ENCODE measurements at places on chromosomes 6 and 20. TPM values are rescaled to one million over a fixed set of nuclear protein-coding genes. Genes with fewer than 3 reads are reported as not detected.
A peak's percentile ranks its signal among the peaks of the same experiment; 100 is the strongest.

- H3K27ac ChIP-seq: no peak overlapping the region
- H3K36me3 ChIP-seq: no peaks in the 10 kb centered on the region
- H3K27me3 ChIP-seq: no peaks in the 10 kb centered on the region
- H3K4me3 ChIP-seq: no peak overlapping the region
Measured at GRCh38 chr6:116208056-116208785, 45.7 kb downstream of the TSPYL4 start.

DNA sequence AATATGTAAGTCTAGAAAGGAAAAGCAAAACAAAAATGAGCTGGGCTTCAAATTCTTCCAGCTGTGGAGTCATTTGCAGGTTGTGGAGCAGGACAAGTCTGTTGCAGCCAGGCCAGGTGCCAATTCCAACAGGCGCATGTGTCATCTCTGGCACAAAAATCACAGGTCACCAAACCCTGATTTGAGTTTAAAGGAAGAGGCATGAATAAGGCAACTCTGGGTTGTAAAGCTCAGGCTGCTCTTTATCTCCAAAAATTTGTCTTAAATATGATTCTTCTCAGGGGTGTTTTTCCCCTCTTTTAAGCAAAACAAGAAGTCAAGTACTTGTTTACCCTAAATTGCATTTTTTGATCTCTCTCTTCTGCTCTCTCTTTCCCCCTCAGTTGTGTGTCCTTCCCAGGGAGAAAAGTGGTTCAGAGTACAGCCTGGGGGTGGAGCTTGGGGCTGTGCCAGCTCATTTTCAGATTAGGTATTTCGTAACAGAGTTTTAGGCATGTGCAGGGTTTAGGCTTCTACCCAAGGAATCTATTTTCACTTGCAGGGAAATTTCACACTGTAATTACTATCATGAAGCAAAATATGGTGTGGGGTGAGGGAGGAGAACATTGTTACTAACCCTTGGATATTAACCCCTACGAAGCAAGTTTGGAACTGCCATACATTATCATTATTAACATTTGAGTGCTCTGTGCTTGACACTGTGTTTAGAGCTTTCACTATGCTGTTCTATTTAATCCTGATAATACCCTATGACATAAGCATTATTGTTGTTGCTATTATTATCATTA is 8.3 kb upstream of the NCOA3 start:
- H3K27me3 ChIP-seq: no peaks in the 10 kb centered on the region
- H3K4me1 ChIP-seq: no peaks in the 10 kb centered on the region
- H3K4me3 ChIP-seq: no peak overlapping the region
- H3K27ac ChIP-seq: peak overlapping the region; percentile 82
- DNase-seq: peak; percentile 90

GRCh38 chr20:4567170-4567569 is 154.5 kb upstream of the PRND start:
- DNase-seq: no peak
- no peaks in the 10 kb centered on the region for H3K36me3 ChIP-seq
- H3K4me1 ChIP-seq: no peaks in the 10 kb centered on the region
- no peak overlapping the region for H3K27ac ChIP-seq

- no peak overlapping the region for H3K4me3 ChIP-seq
- H3K27me3 ChIP-seq: no peaks in the 10 kb centered on the region
- no peak overlapping the region for H3K27ac ChIP-seq
Measured at GRCh38 chr20:38671186-38671585, 53.1 kb upstream of the SLC32A1 start.

GRCh38 chr6:12576389-12576788 is 140.2 kb upstream of the PHACTR1 start:
- no peak for DNase-seq
- H3K27me3 ChIP-seq: no peaks in the 10 kb centered on the region
- no peaks in the 10 kb centered on the region for H3K36me3 ChIP-seq
- no peak overlapping the region for H3K4me3 ChIP-seq

- no peaks in the 10 kb centered on the region for H3K4me1 ChIP-seq
- no peaks in the 10 kb centered on the region for H3K27me3 ChIP-seq
- no peaks in the 10 kb centered on the region for H3K36me3 ChIP-seq
- DNase-seq: no peak
- H3K27ac ChIP-seq: no peak overlapping the region
Measured at GRCh38 chr20:48335308-48336050, 492.3 kb downstream of the PREX1 start.

GRCh38 chr6:150573041-150573681 is 26.5 kb upstream of the PLEKHG1 start:
- no peak for DNase-seq
- H3K36me3 ChIP-seq: no peaks in the 10 kb centered on the region
- H3K27me3 ChIP-seq: no peaks in the 10 kb centered on the region
- no peak overlapping the region for H3K27ac ChIP-seq

DNA sequence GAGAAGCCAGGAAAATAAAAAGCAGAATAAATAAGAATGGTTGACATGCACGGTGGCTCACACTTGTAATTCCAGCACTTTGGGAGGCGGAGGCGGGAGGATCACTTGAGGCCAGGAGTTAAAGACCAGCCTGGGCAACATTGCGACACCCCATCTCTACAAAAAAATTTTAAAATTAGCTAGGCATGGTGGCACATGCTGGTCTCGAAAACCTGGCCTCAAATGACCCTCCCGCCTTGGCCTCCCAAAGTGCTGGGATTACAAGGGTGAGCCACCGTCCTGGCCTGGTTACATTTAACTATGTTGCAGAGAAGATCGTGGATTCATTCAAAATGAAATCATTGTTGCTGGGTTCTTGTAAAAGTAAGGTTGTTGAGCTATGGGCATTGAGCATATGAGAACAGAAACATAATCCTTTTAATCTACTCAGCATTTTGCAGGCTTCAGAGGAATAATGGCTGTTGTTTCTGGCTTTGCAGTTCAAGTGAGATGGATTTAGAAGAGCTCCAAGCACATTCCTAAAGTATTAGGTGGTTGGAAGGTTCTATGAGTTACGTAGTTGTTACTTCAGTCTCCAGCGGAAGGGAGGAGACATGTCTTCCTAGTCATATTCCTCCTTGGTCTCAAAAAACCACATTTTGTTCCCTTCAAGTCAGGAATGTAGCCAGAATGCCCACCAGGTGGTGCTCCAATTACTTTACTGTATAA is 45.6 kb upstream of the RAB23 start:
- H3K27ac ChIP-seq: peak overlapping the region; percentile 29
- peaks cover 5% of the 10 kb centered on the region for H3K4me1 ChIP-seq
- H3K36me3 ChIP-seq: no peaks in the 10 kb centered on the region
- H3K27me3 ChIP-seq: no peaks in the 10 kb centered on the region

DNA sequence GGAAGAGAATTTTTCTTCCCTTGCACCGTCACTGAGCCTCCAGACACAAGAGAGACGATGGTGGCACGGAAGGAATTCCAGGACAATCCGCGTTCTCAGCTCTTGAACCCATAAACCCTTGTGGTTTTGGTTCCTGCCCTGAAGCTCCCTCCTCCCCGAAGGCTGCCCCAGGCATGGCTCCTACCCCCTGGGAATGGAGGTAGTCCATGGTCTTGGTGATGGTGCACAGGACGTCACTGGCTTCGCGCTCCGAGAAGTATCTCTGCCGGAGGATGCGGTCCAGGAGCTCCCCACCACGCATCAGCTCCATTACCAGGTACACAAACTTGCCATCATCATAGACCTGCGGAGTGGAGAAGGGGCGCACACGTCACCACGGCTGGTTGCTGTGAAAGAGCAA is 47.5 kb upstream of the MPC1 start:
- H3K4me3 ChIP-seq: no peak overlapping the region
- DNase-seq: no peak
- no peak overlapping the region for H3K27ac ChIP-seq
- H3K4me1 ChIP-seq: no peaks in the 10 kb centered on the region
- H3K27me3 ChIP-seq: no peaks in the 10 kb centered on the region
- no peaks in the 10 kb centered on the region for H3K36me3 ChIP-seq

- no peaks in the 10 kb centered on the region for H3K27me3 ChIP-seq
- no peaks in the 10 kb centered on the region for H3K36me3 ChIP-seq
- H3K27ac ChIP-seq: no peak overlapping the region
Measured at GRCh38 chr6:168563656-168564055, 122.7 kb downstream of the SMOC2 start.

- DNase-seq: no peak
- no peak overlapping the region for H3K4me3 ChIP-seq
- H3K36me3 ChIP-seq: no peaks in the 10 kb centered on the region
Measured at GRCh38 chr6:40832691-40833090, 206.3 kb downstream of the UNC5CL start.

DNA sequence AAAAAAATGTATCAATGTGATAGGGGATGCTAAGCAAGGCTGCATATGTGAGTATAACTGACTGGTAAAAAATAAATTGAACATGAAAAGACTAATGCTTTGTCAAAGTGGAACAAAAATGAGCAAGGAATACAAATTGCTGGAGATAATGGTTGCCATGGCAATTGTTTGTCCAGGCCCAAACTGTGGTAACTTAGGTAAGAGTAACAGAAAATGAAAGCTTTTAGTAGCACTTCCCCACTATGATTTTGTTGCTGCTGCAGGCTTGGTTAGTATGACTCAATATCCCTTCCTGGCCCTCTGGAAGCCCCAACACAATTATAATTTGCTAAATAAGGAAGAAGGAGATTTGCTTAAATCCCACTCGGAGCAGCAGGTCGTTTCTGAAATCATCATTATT is 577.1 kb downstream of the DOK5 start:
- DNase-seq: no peak
- no peak overlapping the region for H3K4me3 ChIP-seq
- no peaks in the 10 kb centered on the region for H3K4me1 ChIP-seq
- H3K36me3 ChIP-seq: no peaks in the 10 kb centered on the region
- H3K27me3 ChIP-seq: no peaks in the 10 kb centered on the region

- H3K27ac ChIP-seq: peak overlapping the region; percentile 71
- DNase-seq: peak; percentile 41
- no peaks in the 10 kb centered on the region for H3K4me1 ChIP-seq
- H3K4me3 ChIP-seq: no peak overlapping the region
Measured at GRCh38 chr6:111952821-111953540, 79.7 kb upstream of the FYN start.

DNA sequence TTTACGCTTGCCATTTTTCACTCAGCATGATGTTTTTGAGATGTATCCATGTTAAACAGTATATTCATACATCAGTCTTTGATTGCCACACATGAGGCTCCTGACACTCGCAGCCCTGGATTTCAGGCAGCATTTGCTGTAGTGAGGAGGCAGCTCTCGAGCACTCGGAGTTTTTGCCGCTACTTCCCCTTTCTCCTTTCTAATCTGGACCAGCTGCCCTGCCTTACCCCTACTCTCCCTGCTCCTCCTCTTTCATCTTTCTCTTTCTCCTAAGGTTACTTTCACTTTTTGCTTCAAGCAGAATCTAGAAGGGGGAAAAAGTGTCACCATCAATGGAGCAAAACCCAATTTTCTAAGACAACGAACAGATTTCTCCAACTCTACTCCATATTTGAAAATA is 5.9 kb upstream of the CST3 start:
- H3K27ac ChIP-seq: no peak overlapping the region
- H3K4me1 ChIP-seq: no peaks in the 10 kb centered on the region
- no peak overlapping the region for H3K4me3 ChIP-seq
- no peaks in the 10 kb centered on the region for H3K27me3 ChIP-seq
- no peak for DNase-seq
- H3K36me3 ChIP-seq: no peaks in the 10 kb centered on the region

- no peaks in the 10 kb centered on the region for H3K36me3 ChIP-seq
- H3K4me1 ChIP-seq: peaks cover 3% of the 10 kb centered on the region
- no peak overlapping the region for H3K4me3 ChIP-seq
- H3K27ac ChIP-seq: no peak overlapping the region
- no peaks in the 10 kb centered on the region for H3K27me3 ChIP-seq
Measured at GRCh38 chr20:45049904-45050471, 50.9 kb downstream of the KCNS1 start.

DNA sequence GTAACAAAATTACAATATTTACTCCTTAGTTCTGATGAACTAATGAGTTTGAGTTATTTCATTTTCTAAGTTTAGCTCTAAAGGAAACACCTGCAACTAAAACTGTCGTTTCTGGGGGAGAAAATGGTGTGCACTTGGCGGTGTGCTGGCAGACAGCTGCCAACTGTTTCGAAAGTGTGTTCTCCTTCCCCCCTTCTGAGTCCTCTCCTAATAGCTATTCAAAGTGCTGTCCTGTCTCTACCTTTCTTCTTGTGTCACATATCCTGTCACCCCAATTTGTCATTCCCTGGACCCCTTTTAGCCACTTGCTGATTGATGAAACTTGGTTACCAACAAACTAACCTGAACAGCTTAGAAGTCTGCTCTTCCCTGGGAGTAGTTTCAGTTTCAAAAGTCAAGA is 4.9 kb upstream of the UBE2J1 start:
- no peaks in the 10 kb centered on the region for H3K27me3 ChIP-seq
- peak overlapping the region; percentile 17 for H3K4me3 ChIP-seq
- H3K4me1 ChIP-seq: peaks cover 5% of the 10 kb centered on the region
- H3K27ac ChIP-seq: peak overlapping the region; percentile 49

DNA sequence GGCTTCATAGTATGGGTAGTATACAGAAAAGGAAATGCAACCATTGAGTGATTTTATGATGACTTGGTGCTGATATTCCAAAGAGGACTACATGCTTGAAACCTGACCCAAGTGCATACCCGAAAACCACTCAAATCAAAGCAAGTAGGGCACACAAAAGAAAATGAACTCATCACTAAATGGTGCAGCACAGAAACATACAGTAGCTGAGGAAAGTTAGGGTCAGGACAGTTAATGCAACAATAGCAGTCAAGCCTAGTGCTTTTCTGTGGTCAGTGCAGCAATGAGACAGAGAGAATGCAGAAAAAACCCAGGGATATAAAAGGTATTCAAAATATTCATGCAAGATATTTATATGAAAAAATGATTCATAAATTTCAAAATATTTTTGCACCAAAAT is 711.1 kb downstream of the EPHA7 start:
- no peaks in the 10 kb centered on the region for H3K27me3 ChIP-seq
- no peaks in the 10 kb centered on the region for H3K4me1 ChIP-seq
- no peak overlapping the region for H3K27ac ChIP-seq

DNA sequence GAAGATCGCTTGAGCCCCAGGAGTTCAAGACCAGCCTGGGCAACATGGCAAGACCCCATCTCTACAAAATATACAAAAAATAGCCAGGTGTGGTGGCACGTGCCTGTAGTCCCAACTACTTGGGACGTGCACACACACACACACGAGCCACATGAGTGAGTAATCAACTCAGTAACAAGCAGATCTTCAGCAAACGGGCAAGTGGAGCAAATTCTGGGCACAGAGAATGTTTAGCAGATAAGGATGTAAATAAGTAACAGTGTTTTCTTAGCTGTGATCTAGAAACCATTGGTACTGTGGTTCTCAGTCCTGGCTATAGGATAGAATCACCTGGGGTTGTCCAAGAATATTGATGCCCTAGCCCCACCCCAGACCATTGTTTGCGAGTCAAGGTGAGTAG is 6.1 kb downstream of the PAQR8 start:
- no peaks in the 10 kb centered on the region for H3K36me3 ChIP-seq
- DNase-seq: no peak
- H3K27me3 ChIP-seq: no peaks in the 10 kb centered on the region
- H3K27ac ChIP-seq: no peak overlapping the region

- no peak for DNase-seq
- no peak overlapping the region for H3K4me3 ChIP-seq
- no peaks in the 10 kb centered on the region for H3K4me1 ChIP-seq
- no peak overlapping the region for H3K27ac ChIP-seq
Measured at GRCh38 chr6:78580923-78581322, 286.4 kb upstream of the IRAK1BP1 start.

C6orf132 gene
- total RNA-seq: not detected

NOP56 gene
- total RNA-seq: 127 TPM

GTPBP2 gene
- 49.8 TPM for total RNA-seq

BPIFB4 gene
- not detected for total RNA-seq

OR10C1 gene
- not detected for total RNA-seq

SMIM29 gene
- total RNA-seq: 5.2 TPM

Data from uterus (tissue), 4 donors.